ENCODE measurements at places on chromosomes 2 and 18.

GRCh38 chr2:240814946-240815760, 4.9 kb downstream of the KIF1A start:
- no peak for DNase-seq

DNA sequence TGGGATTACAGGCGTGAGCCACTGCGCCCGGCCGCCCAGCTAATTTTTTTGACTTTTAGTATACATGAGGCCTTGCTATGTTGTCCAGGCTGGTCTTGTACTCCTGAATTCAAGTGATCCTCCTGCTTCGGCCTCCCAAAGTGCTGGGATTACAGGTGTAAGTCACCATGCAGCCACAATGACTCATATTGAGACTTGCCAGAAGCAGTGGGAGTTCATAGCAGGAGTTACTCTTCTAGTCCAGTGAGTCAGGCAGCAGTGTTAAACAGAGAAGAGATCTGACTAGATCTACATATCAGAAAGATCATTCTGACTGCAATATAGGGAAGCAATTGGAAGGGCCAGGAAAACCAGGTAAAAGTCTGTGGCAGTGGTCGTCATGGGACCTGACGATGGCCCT, 1.5 kb upstream of the FLACC1 start:
- no peak for DNase-seq

- DNase-seq, result no peak
Measured at GRCh38 chr2:18396329-18397010, 164.0 kb downstream of the RDH14 start.

DNA sequence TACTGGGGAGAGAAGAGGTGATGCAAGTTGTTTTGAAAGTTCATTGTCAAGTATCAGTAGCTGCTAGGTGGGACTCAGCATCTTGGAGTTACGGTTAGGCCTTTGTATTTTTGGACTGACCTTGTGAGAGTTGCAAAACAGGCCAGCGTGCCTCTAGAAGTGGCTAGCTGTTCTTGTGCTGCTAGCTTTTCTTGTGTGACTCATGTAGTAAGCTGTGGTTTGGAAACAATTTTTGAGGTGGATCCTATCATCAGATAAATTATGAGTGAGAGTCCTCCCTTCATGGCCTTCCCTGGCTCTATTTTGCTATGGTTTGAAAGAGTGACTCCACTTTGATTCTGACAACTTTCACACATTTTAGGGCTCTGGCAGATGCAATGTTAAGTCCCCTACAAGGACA, 409.2 kb upstream of the HS6ST1 start:
- DNase-seq, result no peak
